ENCODE measurements at places on chromosomes 7 and 10.

- no peak for DNase-seq
Observed at GRCh38 chr7:142231716-142232115, 26.1 kb downstream of the PRSS58 start.

- peak; percentile 64 for DNase-seq
Observed at GRCh38 chr7:73715648-73716317, 3.7 kb downstream of the STX1A start.

GRCh38 chr7:44978511-44979366 is at the start of gene MYO1G:
MYO1G (minus strand) TSS chr7:44979015; CDS start chr7:44978961, 54 bp downstream.
- DNase-seq, result peak; percentile 72

GRCh38 chr7:104487642-104488041 is 159.2 kb downstream of the LHFPL3 start:
- DNase-seq, result no peak

DNA sequence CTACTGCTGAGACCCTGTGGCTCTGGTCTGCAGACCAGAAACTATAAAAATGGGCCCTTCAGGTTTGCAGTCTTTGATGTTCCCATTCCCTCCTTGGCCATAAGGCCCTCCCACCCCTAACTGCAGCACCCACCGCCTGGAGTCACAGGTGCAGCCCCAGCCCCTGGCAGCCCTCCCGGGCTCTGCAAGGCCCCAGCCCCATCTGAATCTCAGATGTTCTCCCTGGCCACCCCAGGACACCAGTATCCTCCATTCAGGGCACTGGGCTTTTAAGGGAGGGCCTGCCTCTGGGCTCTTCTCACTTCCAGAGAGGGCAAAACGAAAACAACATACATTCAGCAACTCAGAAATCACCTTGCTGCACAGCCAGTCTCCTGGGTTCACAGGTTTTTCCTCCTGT is 107.7 kb upstream of the RET start:
- DNase-seq, result no peak

- no peak for DNase-seq
Observed at GRCh38 chr7:84144935-84145334, 49.7 kb downstream of the SEMA3A start.

DNA sequence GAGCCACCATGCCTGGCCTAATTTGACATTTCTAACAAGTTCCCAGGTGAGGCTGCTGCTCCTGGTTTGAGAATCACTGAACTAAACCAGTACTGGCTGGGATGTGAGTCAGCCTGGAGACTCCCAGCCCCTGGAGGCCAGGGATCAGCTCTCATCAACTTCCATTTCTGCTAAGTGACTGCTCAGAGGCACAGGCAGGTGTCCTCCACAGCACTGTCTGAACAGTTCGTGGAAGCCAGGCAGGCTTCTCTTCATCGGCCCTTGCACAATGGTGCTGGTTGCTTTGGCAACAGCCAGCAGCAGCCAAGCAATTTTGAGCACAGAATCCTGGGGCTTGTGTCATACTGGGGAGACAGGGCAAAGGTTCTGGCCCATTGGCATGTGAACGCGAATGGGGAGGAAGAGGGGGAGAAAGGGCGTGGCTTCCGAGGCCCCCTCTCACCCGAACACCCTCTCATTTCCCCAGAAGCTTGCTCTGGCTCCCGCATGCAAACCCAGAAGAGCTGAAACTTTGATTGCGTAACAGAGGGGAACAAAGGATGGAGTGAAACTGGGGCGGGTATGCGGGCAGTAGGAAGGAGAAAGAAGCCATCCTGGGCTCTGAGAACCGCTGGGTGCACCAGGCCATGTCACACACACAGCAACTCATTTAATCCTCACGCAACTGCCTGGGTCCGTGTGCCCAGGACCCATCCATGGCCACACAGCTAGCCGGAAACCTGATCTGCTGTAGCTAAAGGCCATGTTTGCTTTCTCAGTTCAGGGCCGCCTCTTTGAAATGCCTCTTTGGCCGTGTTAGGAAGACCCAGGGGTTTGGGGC is 9.0 kb upstream of the POR start:
- no peak for DNase-seq

- DNase-seq, result no peak
Observed at GRCh38 chr7:121084748-121085336, 96.3 kb downstream of the CPED1 start.
